Stimulated activated CD4-positive, alpha-beta T cell treated with anti-CD3 and anti-CD28 coated beads, TNF-alpha, amount 100 ng/mL, for 4 hours (primary cell): ENCODE measurements at places on chromosomes 13 and 19.

- DNase-seq, result no peak
Measured at GRCh38 chr19:51143486-51143885, 1.4 kb downstream of the SIGLEC7 start.

DNA sequence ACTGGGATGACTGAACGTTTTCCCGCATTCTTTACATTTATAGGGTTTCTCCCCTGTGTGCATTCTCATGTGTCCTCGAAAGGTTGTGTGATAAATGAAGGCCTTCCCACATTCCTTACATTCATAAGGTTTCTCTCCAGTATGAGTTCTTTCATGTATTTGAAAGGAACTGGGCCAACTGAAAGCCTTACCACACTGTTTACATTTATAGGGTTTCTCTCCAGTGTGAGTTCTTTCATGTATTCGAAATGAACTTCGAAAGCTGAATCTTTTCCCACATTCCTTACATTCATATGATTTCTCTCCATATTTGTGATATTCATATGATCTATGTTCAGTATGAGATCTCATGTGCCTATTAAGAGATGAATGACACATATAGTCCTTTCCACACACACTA is 19.4 kb downstream of the ZNF709 start:
- no peak for DNase-seq

DNA sequence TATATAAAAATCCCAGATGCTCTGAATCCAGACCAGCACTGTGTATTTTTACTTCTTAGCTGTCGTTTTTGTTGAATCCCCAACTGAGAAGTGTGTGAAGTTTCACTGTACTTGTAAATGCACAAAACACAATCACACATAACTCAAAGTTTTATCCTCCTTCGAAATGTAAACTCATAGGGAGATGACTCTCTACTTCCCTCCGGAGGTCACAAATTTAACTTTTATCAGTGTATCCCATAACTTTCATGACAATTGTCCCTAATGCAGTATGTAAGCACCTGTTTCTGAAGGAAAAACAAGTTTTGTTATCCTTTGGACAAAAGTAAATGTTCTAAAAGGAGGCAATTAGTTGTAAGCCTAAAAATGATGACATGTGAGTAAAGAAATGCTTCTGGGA is 665.0 kb upstream of the SLITRK6 start:
- no peak for DNase-seq

DNA sequence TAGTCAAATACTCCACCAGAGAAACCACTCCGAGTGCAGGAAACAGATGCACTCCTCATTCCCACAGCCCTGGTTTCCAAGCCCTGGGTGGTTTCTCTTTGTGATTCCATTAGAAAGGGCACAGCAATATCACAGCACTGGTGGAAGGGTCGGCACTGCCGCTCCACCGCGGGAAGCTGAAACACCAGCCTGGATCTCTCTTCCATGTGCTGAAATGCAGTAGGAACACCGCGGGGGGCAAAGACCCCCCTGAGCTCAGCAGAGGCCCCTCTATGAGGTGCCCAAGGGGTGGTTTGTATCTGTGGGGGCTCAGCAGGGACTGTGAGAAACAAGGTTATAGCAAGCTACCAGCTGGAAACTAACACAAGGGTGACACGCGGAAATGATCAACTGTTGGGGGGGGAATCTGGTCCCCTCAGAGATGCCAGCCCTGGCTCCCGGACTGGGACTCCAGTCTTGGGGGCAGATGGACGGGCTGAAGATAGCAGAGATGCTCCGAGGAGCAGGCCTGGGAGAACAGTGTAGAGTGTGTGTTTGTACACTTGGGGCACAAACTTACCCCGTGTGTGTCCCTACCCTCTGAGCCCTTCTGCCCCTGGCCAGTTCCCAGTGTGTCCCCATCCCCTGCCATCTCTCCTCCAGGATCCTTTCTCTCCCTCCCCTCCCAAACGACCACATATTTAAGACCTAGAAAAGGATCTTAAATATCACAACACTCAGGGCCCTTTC is 1.8 kb downstream of the ZFR2 start:
- no peak for DNase-seq

- DNase-seq, result no peak
Measured at GRCh38 chr13:22173610-22174009, 502.7 kb downstream of the FGF9 start.

DNA sequence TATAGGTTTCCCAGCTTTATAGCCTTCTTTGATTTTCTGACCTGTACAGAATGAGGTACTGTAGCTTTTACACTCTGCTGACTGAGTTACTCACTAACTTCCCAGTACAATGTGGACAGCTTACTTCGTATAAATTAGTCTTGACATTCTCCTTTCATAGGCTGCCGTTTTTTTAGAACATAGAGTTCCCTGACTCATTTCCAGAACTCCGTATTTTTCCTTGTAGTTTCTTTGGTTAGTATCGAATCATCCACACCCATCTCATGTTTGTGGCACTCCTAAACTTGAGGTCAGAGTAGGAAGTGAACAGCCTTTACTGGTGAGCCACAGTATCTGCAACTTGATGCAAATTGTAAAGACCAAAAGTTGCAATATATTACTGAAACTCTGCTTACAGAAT is 303.9 kb downstream of the SLITRK5 start:
- no peak for DNase-seq

GRCh38 chr13:107124129-107124718 is 556.3 kb upstream of the ARGLU1 start:
- no peak for DNase-seq

- no peak for DNase-seq
Measured at GRCh38 chr19:14507704-14508542, 10.3 kb downstream of the DNAJB1 start.

DNA sequence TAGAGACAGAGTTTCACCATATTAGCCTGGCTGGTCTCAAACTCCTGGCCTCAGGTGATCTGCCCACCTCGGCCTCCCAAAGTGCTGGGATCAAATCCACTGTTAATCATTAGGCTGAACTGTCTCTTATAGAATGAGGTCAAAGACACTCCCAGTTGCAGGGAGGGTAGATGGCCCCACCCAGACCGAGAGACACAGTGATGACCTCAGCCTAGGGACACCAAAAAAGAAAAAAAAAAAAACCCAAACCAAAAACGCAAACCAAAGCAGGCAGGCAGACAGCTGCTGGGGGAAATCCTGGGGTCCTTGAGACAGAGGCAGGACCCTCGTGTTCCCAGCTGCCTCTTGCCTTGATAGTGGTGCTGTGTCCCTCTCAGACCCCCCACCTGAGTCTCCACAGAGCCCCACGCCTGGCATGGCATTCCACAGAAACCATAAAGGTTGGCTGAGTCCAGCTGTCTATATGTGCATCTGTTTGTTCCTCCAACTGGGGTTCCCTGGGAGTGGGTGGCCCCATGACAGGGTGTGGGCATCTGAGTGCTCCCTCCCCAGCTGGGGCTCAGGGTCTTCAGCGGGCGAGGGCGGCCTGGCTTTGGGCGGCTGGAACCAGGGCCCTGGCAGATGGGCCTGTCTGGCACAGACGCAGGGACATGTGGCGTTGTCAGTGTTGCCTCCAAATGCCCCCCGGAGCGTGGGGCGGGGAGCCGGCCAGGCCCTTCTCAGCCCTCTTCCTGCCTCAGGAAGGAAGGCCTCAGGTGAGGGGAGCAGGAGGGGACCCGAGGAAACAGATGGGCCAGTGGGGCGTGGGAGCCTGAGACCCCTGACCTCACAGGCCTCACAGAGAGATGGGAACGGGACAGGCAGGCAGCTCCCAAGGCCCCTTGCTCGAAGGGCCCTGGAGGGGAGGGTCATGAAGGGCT is 5.2 kb downstream of the DAND5 start:
- no peak for DNase-seq

GRCh38 chr19:55598719-55599467 is 424 bp downstream of the FIZ1 start:
- peak; percentile 90 for DNase-seq

DNA sequence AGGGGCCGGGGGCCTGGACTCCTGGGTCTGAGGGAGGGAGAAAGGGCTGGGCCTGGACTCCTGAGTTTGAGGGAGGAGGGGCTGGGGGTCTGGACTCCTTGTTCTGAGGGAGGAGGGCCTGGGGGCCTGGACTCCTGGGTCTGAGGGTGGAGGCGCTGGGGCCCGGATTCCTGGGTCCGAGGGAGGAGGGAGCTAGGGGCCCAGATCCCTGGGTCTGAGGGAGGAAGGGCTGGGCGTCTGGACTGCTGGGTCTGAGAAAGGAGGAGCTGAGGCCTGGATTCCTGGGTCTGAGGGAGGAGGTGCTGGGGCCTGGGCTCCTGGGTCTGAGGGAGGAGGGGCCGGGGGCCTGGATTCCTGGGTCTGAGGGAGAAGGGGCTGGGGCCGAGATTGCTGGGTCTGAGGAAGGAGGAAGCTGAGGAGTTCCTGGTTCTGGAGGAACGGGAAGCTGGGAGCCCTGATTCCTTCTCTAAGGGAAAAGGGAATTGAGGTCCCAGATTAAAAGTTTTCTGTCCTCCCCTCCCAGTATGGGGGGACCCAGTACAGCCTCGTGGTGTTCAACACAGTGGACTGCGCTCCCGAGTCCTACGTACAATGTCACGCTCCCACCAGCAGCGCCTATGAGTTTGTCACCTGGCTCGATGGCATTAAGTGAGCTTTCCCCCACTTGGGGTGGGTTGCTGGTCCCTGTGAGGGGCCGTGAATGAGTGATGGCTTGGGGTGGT is 721 bp downstream of the MED25 start:
- no peak for DNase-seq

DNA sequence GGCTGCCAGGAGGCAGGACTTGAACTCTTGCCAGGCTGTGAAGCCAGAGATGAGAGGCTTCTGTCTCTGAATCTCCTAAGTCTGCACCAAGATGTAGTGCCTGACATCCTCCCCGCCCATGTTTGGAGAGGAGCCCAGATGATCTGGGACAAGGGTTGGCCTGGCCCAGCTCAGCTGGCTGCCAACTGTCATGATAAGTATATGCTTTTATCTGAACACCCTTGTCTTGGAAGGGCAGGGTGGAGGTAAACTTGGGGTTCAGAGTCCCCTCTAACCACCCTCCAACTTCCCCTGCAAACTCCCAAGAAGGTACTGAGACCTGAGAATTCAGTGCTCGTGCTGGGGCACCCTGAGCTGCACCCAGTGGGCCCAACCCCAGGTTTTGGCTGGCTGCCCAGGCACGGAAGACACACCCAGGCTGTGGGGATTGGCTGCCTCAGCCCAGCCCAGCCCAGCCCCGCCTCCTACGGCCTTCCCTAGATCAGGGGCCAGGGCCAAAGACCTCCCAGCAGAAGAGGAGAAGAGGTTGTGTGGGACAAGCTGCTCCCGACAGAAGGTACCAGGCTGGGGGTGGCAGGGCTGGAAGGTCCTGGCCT is at the start of gene CYP4F12:
Gene CYP4F12 (plus strand): TSS at position 508 of the 596 bp plus-strand sequence. CDS start 443 bp downstream, outside the sequence.
- no peak for DNase-seq

DNA sequence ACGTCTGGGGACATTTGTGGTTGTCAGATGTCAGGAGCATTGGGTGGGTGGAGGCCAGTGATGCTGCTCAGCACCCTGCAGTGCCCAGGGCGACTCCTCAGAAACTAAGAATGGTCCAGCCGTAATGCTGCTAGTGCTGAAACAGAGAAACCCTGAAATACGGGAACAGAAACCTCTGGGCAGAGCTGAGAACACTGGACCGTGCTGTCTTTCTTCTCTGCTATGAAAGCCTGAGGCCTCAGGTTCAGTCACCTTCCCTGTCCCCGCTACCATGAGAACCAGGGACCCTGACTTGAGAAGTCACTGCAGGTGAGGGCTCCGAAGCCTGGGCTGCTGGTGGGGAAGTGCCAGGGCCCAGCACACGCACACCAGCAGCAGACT is 13.4 kb downstream of the CAPS start:
- no peak for DNase-seq

GRCh38 chr13:40217675-40218074 is 448.8 kb downstream of the FOXO1 start:
- DNase-seq, result no peak

- no peak for DNase-seq
Measured at GRCh38 chr13:25151626-25152195, 20.4 kb downstream of the AMER2 start.

- DNase-seq, result no peak
Measured at GRCh38 chr19:51075998-51076397, 6.7 kb downstream of the KLK14 start.

DNA sequence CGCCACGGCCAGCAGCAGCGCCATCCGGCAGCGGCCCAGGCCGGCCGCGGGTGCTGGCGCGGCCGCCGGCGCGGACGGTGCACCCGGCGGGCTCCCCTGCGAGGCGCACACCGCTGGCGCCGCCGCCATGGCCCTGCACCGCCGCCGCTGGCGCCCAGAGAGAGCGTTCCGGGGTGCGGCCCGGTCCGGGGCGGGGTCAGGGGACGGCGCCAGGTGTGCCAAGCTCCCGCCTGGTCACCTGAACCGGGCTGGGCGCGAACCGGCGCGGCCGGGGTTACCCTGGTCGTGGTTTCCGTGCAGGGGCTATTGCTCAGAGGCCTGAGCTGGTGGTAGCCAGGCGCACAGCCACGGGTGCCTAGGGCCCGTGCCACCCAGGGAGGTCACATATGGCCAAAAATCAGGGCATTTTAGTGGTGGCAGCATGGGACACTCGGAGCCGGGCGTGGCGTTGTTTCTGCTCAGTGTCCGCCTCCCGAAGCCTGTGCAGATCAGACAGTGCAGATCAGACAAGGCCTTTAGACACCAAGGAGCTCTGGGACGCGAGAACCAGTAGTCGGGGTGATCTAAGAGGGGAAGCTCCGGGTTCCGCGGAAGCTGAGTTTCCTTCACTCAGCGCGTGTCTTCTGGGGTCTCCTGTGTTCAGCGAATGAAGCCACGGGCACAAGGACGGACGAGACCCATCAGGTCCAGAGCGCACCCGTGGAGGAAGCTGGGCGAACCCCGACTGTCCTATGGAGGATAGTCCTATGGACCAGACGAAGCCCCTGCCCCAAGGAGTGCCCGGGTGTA is at the start of gene TMEM238:
Gene TMEM238 (minus strand): TSS at position 162 of the 789 bp plus-strand sequence. CDS start 33 bp downstream, at position 129.
- DNase-seq, result no peak

- DNase-seq, result no peak
Measured at GRCh38 chr19:19297759-19298158, 22.6 kb downstream of the SUGP1 start.

DNA sequence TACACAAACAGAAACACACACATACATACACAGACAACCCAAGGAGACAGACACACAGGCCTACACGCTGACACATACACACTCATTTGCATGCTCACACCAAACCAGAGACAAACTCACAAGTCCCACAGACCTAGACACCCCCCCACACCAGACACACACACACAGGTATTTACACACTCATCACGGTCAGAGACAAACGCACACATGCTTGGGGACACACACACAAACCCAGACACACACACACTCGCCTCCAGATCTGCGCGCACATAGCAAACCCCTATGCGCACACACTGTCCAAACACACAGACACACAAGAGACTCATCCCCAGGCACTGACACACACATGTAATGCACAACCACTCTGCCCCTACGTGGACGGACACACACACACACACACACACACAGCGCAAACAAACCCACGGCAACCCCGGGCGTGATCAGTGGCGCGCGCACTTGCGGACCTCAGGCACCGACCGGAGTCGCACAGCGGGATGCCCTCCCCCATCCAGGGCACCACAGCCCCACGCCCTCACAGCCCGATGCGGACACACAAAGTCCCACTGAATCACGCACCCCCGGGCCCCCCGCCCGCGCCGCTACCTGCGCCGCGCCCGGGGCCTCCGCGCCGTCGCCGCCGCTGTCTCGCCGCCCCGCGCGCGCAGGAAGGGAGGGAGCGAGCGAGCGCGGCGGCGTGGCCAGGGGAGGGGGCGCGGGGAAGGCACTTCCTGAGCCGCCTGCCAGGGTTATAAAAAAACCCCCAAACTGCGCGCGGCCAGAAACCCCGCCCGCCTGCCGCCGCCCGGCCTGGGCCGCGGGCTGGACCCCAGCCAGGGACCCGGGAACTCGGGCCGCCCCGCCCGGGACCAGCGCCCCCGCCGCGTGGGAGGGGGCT is at the start of gene ADAMTS10:
Gene ADAMTS10 (minus strand): TSS at position 675 of the 895 bp plus-strand sequence. CDS start 5,005 bp downstream, outside the sequence.
- DNase-seq, result peak; percentile 26

GRCh38 chr13:74561155-74561554 is 427.0 kb upstream of the KLF12 start:
- DNase-seq, result no peak

GRCh38 chr19:1882089-1882785 is 3.1 kb downstream of the ABHD17A start:
- DNase-seq, result no peak
